ENCODE measurements at places on chromosomes 2 and 18.

DNA sequence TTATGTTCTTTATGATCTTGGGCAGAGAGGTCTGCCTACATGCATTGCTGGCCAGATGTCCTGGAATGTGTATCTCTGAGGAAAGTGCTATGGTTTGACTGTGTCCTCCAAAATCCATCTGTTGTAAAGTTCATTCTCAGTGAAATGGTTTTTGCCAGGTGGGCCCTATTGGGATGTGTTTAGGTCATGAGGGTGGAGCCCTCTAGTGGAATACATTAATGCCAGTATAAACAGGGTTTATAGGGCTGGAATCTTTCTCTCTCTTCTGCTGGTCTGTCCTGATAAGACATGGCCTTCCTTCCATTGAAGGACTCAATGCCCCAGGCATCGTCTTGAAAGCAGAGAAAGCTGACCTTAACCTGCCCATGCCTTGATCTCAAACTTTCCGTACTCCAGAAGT is 258.5 kb downstream of the RPIA start:
- DNase-seq, result no peak

DNA sequence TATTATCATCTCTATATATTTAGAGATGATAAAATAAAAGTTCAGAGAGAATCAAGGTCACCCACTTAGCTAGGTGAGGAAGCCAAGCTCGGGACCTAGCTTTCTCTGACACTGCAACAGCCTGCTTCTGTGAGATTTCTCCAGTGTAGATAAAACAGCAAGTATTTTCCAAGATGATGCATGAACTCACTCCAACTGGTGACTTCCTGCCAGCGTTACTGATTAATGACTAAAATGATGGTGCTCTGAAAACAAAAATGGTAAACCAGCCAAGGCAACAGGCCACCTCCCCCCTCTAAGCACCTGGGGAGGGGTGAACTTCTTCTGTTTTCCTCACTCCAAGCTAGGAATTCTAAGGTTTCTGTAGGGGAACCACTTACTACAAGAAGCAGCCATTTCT is 510.2 kb upstream of the ID2 start:
- no peak for DNase-seq

- no peak for DNase-seq
Measured at GRCh38 chr2:67581751-67582150, 184.6 kb downstream of the ETAA1 start.

DNA sequence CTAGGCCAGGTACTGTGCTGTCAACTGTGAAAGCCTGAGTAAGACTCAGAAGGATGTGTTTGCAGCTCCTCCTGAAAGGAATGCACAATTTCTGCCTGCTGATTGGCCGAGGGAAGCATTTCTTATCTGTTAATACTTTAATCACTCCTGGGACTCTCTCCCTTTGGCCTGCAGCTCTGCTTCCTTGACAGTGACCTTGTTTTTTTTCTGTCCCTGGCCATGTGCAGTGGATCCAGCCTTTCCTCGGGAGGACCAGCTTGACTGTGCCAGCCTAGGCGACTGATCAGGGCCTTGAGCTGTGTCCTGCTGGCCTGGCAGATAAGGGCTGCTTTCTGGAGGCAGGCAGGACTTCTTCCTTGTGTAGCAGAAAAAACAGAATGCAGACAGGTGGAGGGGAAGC is 10.0 kb downstream of the RNF144A start:
- DNase-seq, result no peak

DNA sequence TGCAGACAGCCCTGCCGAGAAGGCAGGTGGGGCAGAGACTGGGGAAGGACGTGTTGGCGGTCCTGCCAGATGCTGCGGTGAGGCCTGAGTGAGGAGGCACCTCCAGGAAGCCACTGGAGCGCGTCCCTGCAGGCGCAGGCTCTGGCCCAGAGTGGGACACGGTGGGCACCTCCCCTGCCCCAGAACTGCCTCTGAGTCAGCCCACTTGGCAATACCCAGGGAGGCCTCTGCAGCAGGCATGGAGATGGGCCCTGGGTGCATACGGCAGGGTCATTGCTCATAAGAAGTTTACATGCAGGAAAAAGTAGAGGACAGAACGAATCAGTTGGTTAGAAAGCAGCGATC is 195.9 kb downstream of the TFCP2L1 start:
- DNase-seq, result no peak

DNA sequence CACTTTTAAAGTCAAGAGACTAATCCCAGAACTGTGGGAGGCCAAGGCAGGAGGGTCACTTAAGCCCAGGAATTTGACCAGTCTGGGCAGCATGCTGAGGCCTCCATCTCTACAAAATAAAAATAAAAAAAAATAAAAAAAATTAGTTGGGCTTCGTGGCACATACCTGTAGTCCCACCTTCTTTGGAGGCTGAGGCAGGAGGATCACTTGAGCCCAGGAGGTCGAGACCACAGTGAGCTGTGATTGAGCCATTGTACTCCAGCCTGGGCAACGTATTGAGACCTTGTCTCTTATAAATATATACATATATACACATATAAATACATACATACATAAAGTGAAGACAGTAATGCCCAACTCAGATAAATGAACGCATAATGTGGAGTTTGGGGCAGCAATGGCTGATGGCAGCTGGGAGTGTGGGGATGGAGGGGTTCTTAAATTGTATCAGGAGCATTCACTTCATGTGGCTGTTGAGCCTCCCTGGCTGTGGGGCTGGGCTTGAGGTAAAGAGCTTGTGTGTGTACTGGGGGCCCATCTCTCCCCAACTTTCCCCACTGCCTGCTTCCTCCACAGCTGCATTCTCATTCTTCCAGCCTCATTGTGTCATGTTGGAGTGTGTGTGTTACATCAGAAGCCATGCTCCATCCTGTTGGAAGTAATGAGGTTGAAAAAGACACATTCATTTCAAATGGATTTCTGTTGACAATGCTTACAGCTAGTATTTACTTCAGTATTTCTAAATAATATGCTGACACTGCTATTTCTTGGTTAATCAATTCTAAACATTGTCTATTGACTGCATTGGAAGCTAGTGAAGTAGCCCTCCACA is 96.5 kb upstream of the HS6ST1 start:
- DNase-seq, result no peak

GRCh38 chr2:197442857-197443256 is 8.0 kb upstream of the SF3B1 start:
- no peak for DNase-seq

GRCh38 chr2:233814056-233814835 is 36.1 kb downstream of the MROH2A start:
- no peak for DNase-seq

- no peak for DNase-seq
Measured at GRCh38 chr2:11520092-11520693, 13.7 kb upstream of the GREB1 start.

- no peak for DNase-seq
Measured at GRCh38 chr2:160472839-160473251, 20.8 kb downstream of the RBMS1 start.

GRCh38 chr2:38934742-38935141 is 45.1 kb downstream of the ARHGEF33 start:
- no peak for DNase-seq

DNA sequence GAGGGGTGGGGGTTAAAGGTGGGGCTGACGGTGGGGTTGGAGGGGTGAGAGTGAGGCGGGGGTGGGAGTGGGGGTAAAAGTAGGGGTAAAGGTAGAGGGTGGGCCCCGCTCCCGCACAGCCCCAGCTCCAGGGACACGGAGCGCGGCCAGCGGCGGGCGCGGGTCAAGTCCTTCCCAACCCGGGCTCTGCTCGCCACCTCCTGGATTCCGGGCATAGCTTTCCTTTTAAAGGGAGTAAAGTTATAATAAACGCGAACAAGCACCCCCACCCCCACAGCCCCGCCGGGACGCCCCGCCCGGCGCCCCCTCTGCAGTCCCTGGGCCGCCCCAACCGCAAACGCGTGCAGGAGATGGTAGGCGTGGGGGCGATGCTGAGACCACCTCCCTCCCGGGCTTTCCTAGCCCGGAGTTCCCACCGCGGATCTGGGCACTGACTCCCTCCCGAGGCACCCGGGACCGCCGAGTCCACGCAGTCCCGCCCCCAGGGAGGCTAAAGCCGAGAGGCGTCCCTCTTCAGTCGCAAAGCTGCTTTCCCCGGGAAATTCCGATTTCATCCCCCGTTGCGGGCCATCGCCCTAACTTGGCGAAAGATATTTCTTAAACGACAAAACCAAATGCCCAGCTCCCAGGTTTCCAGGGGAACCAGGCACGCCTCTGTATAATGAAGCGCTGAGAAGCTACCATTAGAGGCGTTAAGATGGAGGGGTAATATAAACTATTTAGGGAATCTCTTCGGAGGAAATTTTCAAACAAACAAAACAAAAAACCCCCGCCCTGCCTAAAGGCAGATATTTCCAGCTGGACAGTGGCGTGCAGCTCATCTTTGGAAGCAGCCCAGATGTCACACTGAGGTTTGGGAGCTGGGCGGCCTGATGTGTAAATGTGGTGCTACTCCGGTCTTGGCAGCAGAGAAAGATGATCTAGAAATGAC is at the start of gene LIMS2:
Gene LIMS2 (minus strand): TSS at position 200 of the 931 bp plus-strand sequence. CDS start 506 bp downstream, outside the sequence.
- no peak for DNase-seq

DNA sequence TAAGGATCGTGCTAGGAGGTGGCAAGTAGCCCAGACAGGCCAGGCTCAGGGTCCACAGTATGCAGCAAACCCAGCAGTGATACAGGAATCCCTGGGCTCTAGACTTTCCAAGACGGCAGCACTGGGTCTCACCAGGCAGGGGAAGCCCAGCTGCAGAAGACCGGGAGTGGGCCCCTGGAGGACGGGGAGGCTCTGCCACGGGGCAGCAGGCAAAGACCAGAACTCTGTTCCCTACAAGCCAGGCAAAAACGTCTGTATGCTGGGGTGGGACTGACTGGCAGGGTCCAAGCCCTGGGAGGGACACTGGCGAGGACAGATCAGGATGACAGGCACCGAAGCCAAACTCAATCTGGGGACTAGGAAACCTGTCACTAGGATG is 98.9 kb upstream of the SEC11C start:
- DNase-seq, result no peak

DNA sequence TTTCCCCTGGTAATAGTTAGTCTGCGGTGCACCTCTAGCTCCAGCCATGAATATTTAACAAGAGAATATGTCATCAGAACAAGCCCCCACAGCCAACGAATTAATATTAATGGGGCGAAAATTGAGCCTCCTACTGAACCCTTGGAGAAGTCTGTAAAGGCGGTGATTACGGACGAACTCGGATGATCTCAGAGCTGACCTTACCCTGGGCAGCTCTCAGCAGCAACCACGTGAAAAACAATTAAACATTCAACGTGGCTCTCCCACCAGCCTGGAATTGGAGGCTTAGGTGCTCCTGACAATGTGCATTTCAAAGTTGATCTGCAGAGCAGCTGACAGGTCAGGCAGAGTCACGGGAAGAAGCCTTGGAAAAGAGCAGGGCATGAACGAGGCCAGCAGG is 407.6 kb upstream of the MYT1L start:
- DNase-seq, result no peak

GRCh38 chr18:51765606-51766360 is 568.3 kb upstream of the MEX3C start:
- DNase-seq, result no peak

GRCh38 chr2:96963316-96963715 is 23.1 kb downstream of the FAM178B start:
- peak; percentile 49 for DNase-seq

DNA sequence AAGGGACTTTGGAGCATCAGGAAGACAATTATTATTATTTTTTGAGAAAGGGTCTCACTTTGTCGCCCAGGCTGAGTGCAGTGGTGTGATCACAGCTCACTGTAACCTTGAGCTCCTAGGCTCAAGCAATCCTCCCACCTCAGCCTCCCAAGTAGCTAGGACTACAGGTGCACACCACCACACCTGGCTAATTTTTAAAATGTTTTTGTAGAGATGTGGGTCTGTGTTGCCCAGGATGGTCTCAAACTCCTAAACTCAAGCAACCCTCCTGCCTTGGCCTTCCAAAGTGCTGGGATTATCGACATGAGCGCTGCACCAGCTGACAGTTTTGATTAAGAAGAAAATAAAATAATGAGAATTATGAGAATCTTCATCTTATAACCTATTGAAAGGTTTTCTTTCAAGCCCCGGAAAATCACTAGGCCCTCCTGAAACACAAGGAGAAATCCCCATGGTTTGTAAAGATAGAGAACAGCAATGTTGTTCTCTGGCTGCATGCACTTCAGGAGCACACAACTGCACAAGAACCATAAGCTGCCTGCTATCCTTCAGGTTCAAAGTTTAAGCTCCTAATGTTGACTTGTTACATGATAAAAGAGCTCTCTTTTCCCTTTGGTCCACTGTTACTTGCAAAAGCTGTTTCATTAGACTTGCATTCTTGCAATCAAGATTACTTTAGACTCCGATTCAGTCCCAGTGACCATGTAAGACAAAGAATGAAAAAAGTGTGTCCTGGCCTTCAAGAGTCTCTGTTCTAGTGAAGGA is 16.8 kb downstream of the NPC1 start:
- DNase-seq, result no peak

- no peak for DNase-seq
Measured at GRCh38 chr2:12315224-12315623, 401.5 kb upstream of the TRIB2 start.

DNA sequence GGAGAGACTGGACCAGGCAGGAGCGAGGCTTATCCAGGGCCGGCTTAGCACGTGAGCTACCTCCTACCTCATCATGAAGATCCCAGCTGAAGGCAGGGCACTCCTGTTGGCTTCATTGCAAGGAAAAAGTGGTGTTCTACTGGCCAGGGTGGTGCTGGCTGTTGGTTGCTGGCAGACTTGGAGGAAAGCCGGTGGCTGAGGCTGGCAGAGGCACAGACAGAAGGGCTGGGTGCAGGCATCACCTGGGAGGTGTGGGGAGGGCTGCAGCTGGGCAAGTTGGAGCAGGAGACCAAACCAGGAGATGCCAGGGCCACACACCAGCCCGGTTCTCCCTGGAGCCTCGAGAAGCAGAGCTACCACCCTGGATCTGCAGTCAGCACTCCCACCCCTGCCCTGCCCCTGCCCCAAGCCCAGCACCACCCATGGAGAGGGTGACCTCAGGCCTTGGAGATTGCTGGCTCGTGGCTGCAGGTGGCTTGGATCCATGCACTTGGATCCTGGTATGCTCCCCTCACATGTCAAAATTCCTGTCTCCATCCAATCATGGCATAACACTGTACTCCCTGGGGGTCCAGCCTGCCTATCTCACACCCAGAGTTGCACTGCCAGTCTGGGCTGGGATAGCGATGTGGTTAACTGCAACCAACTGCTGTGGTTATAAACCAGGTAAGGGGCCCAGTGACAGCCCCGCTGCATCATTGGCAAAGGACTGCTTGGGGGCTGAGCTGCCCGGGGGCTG is 49.7 kb downstream of the GLI2 start:
- DNase-seq, result no peak

GRCh38 chr2:103815731-103816130 is 1038.2 kb upstream of the POU3F3 start:
- no peak for DNase-seq

- DNase-seq, result no peak
Measured at GRCh38 chr2:231673348-231673770, 35.0 kb upstream of the PTMA start.

GRCh38 chr2:42238644-42239288 is 69.6 kb downstream of the EML4 start:
- peak; percentile 51 for DNase-seq

DNA sequence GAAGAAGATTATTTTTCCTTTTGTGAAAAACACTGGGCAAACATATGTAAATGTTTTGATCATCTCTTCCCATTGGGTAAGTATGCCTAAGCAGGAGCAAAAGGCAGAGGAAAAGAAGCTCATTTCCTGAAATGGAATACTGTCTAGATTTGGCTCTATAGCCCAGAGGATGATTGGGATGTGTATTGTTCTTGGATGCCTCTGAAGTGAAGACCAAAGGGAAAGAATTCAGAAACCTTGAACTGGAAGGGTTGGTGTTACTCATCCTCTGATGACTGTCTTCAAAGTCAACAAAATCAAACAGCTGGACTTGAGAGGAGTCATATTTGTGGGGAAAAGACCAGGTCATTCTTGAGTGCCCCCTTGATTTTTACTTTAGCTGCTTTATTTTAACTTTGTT is 112.6 kb upstream of the NT5C1B start:
- DNase-seq, result no peak

GRCh38 chr18:1805521-1805920 is 765.8 kb downstream of the METTL4 start:
- DNase-seq, result no peak

All from CD4-positive, alpha-beta memory T cell (primary cell).